ENCODE measurements at places on chromosomes 5 and 9.

DNA sequence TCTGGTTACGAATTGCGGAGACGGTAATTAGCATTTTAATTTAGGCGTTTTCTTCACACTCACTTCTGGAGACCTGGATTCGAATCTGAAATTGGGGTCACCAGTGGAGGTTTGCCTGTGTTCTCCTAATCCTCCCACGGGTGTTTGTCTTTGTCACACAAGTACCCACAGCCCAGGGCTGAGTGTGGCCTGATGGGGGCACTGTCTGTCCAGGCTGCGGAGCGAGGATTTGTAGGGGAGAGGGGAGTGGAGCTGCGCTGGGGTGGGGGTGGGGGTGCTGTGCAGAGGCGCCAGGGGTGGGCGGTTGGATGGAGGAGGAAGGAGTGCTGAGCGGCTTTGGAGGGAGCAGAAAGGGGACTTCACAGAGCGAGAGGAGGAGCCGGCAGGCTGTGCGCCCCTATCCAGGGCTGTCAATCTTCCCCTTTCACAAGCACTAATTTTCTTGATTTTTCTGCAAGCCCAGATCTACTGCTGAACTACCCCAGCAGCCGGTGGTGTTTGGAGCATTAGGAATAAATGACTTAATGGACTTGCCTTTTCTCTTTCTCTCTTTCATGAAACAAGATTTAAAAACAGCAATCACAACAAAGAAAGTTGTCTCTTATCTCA lies 53.1 kb downstream of the TSPAN17 start:
- DNase-seq = no peak

- DNase-seq = no peak
Measured at GRCh38 chr9:90074316-90074962, 469.6 kb downstream of the GADD45G start.

DNA sequence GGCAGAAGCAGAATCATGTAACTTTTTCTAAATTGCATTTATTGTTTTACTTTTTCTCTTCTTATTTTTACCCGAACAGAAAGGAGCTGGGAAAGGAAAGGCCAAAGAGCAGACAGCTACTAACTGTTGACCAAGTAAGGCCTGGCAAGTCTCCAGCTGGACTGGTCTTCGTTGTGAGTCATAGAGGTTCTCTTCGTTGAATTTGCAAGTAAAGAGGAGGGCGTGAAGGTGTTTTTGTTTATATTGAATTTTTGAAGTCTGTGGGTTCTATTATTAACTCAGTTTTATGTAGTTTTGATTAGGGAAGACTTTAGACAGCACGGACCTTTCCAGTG lies 416.5 kb upstream of the CCNH start:
- DNase-seq = no peak

DNA sequence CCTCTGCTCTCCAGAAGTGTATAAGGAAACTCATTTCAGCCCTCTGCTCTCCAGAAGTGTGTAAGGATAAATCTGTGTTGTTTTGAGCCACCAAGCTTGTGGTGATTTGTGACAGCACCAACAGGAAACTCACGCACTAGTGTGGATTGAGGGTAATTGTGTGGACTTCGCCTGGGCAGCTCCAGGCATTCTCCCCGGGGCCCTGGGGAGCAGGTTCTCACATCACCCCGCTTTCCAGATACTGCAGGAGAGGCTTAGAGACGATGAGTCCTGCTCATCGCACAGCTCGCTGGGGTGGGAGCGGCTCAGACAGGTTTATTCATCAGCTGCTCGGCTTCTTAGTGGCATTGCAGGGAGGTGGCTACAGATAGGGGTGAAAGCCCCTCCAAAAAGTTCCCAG lies 38.4 kb upstream of the RNF130 start:
- no peak for DNase-seq

- no peak for DNase-seq
Measured at GRCh38 chr5:123864578-123864977, 352.6 kb downstream of the CSNK1G3 start.

GRCh38 chr9:134406366-134407120 lies 80.3 kb downstream of the RXRA start:
- DNase-seq = no peak

DNA sequence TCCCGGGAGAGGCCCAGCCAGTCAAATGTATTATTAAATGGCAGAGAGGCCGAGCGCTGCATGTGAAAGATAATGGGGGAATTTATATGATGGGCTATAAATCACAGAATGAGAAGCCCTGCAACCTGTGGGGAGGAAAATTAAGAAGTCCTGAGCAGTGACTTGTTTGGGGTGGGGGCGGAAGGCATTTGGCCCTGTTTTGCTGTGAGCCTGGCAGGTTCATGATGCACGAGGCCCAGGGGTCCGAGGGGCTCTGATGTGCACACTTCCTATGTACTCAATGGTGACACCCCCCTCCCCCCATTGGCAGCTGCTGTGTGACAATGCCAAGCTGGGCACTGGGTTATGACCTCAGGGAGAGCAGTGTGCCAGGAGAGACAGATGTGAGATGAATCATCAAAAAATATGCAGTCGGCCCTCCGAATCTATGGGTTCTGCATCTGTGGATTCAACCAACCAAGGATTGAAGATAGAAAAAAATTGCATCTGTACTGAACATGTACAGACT lies 13.7 kb upstream of the DAB2IP start:
- no peak for DNase-seq

GRCh38 chr5:152465140-152465539 lies 60.1 kb upstream of the NMUR2 start:
- no peak for DNase-seq

- no peak for DNase-seq
Measured at GRCh38 chr9:36874921-36875320, 159.1 kb downstream of the PAX5 start.

- DNase-seq = no peak
Measured at GRCh38 chr9:94888775-94889174, 162.3 kb downstream of the AOPEP start.

DNA sequence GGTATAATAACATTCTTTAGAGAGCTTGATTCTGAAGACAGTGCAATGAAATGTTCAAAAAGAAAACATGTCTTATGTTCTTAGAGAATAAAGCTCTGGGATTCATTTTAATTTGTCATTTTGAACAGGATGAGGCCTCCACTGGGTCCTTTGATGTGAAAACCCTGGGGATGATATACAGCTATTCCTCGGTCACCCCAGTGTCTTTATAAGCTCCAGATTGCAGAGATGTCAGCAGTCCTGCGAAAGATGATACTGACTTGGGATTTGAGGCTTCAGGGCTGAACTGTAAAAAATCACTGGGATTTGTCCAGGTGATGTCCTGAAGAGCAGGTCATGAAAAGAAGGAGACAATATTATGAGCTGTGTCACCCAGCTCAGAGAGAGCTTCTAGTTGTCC lies 529.7 kb upstream of the ZNF608 start:
- DNase-seq = no peak

- DNase-seq = no peak
Measured at GRCh38 chr5:126280343-126280742, 142.9 kb upstream of the GRAMD2B start.

- no peak for DNase-seq
Measured at GRCh38 chr5:61625137-61625561, 293.1 kb downstream of the ZSWIM6 start.

GRCh38 chr5:112186401-112186990 lies 232.6 kb downstream of the EPB41L4A start:
- DNase-seq = no peak

DNA sequence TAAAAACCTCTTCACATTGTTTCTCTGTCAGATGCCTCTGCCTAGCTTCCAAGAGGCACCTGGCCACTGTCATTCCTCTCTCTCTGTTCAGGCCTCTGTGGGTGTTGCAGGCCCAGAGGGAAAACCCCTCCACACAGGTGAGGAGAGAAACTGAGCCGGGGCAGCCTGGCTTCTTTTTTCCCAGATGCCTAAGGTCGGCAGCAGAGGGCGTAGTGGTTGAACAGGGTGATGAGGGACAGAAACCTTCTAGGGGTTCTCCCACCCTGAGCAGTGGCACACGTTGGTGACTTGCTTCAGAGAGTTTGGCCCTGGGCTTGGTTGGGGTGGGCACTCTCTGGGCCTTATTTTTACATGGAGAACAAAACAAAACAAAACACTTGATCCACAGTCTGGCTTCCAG lies 12.2 kb downstream of the IL9 start:
- DNase-seq = no peak

DNA sequence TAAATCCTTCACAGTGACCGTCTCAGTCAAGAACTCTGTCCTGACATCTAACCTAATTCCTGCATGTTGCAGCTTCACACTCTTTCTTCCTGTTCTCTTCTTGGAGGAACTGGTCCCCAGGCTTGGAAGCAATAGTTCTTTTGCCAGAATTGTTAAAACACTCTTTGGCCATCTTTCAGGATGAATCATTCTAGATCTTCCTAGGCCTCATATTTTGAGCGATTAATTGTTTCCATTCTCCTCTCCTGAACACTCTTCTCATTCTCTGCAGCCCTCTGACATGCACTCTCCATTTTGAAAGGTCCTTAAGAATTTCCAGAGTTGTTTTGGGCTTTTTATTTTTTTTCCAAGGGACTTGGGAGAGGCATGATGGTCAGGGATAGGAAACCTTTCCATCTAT lies 85.8 kb downstream of the FAM114A2 start:
- no peak for DNase-seq

DNA sequence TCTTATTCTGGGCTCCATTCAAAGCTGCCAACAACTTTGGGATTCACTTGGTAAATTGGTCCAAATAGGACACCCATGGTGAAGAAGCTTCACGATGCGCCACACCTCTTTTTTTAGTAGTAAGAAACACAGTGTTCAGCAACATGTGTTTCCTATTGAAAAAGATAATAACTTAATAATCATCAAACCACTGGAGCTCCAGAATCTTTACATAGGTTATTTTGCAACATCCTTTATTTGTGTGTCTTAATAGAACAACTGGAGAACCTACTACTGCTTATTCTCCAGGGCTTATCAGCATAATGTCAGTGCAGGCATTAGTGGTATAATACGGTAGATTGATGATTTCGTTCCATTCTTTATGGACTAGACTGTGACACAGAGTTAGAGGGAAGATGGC lies 63.3 kb upstream of the DAPK1 start:
- no peak for DNase-seq

- no peak for DNase-seq
Measured at GRCh38 chr5:160799184-160799583, 52.8 kb downstream of the ATP10B start.

DNA sequence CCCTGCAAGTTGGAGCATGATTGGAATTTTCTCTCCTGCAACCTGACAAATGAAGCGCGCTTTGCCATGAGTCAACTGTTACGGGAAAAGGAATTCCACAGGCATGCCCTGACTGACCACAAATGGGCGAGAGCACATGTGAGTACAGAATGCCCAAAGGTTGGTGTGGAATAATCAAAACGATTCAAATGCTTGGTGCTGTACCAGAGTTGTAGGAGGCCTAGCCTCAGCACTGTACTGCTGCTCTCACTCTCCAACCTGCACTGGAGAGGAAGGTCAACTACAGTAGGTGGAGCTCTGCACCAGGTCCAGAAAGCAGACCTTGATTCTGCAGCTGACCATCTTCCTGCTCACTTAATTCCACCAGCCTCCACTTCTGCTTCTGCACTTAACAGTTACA lies 406.9 kb upstream of the ACTBL2 start:
- no peak for DNase-seq

DNA sequence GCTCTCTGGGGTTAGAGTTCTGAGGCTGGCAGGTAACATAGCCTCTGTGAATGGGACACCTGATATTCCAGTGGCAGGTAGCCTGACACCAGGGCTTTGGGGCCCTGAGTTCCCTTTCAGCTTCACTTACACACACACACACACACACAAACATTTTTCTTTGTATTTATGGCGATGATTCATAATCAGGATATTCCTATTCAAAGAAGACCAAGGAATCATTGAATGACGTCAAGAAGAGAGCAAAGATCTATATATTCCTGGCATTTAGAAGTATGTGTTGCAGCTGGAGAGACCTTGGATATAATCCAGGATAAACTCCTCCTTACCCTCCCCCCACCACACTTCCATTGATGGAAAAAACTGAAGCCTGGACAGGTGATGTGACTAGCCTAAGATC lies 7.9 kb upstream of the ENTREP1 start:
- no peak for DNase-seq

DNA sequence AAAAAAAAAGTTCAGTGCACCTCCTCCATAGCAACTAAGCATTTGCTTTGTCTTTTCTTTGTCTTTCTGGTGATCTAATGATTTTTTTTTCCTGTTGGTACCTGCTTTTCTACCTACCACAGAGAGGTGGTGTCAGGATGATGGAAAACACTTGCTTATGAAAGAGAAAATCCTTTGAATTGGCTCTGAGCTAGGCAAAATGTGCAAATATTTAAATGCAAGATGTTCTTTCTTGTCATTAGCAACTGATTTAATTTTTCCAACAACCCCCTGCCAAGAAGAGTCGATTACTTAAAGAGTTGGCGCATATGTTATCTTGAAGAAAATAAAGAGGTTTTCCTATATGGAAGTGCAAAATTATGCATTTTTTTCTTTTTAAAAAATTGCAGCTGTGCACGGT lies 37.7 kb downstream of the TNC start:
- DNase-seq = no peak

DNA sequence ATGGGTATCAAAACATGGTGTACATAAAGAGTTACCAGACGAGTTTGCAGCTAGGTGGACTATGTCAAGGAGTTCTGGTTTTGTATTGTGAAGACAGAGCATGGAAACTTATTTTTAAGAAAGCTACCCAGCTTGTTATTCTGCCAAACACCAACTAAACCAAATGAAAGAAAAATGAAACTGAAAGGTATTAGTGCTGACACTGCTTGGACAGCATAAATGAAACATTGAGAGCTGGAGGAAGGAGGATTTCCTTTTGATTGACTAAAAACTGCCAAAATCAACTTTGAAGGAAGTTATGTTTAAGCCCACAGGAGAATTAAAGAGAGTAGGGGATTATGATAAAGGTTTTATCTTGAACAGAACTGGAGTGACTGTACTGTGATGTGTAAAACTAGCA lies 766.2 kb downstream of the PTPRD start:
- DNase-seq = no peak

GRCh38 chr5:179624841-179625271 lies 1.4 kb upstream of the HNRNPH1 start:
- DNase-seq = no peak

DNA sequence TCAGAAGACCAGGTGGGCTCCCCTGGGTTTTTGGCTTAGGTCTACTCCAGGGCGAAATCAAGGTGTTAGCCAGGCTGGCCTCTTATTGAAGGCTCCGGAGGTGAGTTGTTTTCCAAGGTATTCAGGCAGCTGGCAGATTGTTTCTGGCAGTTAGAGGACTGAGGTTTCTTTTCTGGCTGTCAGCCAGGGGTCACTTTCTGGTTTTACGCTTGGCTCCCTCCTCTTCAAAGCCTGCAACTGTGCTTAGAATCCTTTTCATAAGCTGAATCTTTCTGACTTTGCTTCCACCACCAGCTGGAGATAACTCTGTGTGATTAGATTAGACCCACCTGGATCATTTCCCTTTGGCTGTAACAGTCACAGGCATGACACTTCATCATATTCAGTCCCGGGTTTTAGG lies 24.6 kb downstream of the RFK start:
- DNase-seq = no peak

DNA sequence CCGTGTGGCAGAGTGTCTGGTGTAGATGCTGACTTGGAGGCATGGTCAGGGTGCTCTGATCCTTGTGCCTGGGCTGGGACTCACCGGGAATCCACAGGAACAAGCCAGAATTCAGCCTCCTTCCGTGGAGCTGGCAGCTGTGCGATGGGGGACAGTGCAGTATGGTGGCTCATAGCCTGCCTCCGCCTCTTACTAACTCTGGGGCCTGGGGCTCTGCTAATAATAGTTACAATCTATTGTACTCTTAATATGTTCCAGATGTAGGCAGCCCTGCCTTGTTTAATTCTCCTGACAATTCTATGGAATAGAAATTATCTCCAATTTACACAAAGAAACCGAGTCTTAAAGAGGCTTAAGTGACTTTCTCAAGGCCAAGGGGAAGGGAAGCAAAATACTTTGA lies 77.6 kb downstream of the PCDH1 start:
- no peak for DNase-seq
